Activated CD8-positive, alpha-beta memory T cell treated with anti-CD3 and anti-CD28 coated beads, Interleukin-2, amount 50 U/mL, for 4 hours (primary cell): ENCODE measurements at places on chromosomes 3 and 15.

DNA sequence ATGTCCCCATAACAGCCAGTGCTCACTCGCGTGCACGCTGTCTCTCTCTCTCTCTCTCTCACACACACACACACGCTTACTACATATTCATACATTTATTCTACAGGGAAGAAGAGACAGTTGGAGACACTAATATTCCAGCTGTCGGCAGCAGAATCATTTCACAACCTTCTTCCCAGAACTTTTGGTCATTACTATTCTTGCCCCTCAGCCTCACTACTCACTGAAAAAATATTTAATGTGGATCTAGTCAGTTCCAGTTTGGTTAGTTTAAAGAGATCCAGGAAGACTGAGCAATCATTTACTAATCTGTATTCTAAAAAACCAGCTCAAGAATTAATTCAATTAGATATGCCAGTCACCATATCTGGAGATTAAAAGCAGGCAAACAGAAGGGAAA is 394.9 kb downstream of the PTPRG start:
- DNase-seq, result no peak

DNA sequence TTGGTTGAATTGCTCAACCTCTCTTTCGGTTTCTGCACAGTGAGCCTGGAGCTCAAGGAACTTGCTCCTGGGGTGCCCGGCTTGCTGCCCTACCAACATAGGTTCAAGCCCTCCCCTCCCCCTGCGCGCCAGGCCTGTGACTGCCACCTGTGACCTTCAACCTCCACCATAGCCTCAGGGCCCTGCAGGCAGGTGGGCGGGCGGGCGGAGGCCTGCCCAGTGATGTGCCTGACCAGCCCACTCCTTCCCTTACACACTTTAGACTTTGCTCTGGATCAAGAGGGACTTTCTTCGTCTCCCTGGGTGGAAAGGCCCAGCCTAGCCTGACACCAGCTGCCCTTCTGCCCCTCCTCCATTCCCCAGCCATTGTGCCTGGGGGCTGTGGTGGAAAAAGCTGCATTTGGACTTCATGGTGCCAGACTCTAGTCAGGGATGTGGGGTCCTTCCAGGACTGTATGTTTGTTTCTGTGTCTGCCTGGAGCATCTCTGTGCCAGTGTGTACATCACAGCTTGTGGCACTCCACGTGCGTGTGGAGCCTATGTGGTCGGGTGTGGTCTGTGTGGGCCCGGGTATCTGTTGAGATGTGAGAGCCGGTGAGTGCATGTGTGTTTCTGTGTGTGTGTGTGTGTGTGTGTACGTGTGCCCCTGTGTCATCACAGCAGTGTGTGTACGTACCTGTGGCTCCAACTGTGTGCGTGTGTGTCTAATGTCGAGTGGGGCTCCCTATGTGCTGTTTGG is 9.5 kb downstream of the PRKCD start:
- no peak for DNase-seq

DNA sequence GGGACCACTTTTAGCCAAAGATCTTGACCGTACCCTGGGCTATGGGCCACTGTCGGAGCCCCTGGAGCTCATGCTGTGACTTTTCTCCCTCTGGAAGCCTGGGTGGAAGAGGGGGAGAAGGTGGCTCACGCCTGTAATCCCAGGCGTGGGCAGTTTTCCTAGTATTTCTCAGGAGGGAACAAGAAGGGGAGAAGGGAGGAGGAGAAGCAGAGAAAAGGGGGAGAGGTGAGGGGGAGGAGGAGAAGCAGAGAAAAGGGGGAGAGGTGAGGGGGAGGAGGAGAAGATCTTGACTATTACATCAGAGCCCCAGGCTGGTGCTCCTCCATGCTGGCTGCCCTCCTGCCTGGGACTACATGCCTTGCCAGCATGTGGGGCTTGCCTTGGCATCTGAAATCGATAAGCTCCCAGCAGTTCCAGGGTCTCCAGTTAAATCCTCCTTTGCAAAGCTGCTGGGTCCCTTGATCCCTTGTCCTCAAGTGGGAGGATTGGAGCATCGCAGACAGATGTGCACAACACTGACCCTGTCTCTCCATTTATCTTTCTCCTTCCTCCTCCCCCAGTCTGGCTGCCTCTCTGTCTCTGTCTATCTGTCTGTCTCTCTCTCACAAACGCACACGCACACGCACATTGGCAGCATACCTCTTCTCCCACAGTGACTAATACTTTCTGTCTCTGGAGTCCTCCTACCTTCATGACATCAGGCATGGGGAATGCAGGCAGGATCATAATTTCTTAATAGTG is 41.6 kb downstream of the MRAS start:
- DNase-seq, result no peak

DNA sequence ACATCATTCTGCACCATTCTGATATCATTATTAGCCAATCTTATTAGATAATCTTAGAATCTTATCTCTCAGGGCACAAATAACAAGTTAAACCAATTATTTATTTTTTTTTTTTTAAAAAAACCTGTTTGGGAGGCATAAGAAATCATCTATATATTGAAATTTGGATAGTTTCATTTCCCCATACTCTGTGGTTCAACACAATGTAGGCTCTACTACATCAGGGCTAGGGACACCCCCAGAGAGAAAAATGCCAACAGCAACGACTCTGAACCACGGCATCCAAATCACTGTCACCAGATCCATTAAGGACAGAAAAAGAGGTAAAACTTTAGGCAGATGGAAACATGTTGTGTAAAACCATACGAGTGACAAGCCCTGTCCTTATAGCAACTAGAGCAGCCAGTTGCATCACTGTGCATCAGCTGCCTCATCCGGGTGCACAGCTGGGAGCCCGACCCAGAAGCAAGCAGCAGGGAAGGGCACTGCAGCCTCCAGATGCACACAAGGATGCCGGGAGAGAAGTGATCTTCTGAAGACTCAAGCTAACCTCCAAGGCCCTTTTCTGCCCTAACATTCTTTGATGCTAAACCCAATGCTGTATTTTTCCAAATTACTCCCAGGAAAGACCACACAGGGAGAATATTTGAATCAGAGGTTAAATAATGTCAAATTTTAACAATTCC is 381.1 kb downstream of the CTNNB1 start:
- DNase-seq, result no peak

GRCh38 chr15:96358001-96358801 is 27.7 kb downstream of the NR2F2 start:
- no peak for DNase-seq

DNA sequence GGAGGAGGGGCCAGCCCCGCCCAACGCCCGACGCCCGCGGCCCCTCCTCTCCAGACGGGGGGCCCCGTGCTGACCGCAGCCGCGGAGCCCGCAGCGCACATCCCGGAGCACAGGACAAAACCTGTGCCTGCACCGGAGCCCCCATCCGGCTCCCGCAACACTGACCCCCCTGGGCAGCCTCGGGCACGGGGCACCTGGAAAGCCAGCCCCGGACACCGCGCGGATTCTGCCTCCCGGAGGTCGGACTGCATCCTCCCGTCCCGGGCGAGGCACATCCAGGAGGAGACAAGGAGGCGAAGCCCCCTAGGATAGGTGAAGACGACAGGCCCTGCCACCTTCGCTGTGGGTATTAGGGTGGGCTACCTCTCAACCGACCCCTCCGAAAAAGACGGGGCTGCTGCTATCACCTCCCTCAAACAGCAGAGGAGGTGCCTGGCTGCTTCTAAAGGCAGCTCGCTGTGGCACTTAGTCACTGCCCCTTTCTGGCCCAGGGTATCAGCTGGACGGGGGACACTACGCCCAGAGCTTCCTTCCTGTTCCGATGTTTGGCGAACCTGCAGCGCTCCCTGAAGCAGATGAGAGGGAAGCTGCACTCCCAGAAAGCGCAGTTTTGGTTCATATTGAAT is 10.6 kb downstream of the XXYLT1 start:
- DNase-seq, result no peak

DNA sequence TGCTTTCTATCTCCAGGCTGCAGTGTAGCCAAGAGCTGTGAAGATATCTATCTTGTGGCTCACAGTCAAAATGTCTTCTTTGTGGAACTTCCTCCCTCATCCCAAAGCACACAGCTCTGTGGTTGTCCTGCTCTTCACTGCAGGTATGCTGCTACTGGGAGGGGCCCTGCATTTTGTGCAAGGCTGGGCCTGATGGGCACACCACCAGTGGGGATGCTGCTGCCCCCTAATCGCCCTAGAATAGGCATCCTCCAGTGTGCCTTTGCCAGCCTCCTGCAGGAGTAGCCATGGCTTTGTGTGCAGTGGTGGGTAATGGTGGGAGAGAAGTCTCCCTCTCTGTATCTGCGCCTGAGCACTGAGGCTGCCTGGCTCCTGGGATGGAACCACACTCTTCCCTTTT is 297.3 kb downstream of the DOCK3 start:
- no peak for DNase-seq

GRCh38 chr3:141125351-141125750 is 74.2 kb downstream of the SPSB4 start:
- no peak for DNase-seq

GRCh38 chr15:79402136-79402535 is 30.0 kb upstream of the MINAR1 start:
- DNase-seq, result no peak

DNA sequence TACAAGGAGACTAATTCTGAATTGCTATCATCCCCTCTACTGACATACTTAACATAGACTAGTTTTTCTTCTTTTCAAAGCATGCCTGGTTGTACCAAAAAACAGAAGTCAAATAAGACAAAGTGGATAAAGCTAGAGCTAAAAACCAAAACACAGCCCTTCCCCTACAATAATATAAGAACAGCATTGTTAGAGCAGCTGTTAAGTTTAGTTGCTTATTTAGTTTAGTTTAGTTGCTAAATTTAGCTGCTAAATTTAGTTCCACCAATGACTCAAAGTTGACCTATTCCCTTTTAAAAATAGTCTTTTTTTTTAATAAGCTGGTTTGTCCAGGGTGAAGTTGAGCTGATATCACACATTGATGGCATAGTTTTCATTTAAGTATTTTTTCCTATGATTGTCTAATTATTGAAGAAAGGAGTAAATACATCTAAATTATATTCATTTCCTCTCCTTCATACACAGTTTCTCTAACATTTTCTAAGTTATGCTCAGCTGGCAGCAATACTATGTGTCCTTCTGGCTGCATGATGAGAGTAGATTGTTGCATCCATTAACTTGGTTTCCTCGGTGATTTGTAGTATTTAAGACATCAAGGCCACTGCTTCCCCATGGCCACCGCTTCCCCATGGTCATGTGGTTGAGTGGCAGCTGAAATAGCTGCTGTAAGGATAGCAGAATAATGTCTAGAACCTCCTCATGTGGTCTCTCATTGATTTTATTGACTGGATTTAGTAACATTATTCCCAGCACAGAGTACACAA is 718.6 kb upstream of the NECTIN3 start:
- DNase-seq, result no peak

DNA sequence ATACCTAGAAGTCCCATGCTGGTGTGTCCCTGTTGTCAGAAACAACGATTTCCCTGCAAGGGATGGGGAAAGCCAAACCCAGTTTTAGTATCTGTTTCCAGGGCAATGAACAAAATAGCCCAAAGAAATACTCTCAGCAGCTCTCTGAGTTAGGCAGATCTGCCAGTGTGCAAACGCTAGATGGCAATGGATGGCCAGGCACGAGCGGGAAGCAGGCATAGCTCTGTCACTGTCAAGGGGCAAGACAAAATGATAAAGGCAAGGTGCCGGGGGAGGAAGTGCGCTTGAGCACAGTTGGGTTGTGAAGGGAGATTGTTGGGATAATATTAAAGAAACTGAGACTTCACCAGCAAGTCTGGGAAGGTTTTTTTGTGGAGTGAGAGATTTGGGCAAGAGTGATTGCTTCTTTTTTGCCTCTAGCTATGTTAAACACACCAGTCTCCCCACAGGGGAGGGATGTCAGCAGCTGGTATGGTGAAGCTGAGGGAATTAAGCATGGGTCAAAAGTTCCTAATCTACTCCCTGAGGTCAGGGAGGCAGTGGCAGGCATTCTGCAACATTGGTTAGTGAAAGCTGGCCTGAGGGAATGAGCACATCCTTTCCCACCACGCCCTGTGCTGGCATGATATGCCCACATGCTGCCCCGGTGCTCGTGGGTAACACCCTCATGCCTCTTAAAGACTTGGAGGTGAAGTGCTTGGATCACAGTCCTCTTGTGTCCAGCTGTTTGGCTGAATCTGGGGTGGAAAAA is 117.5 kb downstream of the PDCD6IP start:
- no peak for DNase-seq

DNA sequence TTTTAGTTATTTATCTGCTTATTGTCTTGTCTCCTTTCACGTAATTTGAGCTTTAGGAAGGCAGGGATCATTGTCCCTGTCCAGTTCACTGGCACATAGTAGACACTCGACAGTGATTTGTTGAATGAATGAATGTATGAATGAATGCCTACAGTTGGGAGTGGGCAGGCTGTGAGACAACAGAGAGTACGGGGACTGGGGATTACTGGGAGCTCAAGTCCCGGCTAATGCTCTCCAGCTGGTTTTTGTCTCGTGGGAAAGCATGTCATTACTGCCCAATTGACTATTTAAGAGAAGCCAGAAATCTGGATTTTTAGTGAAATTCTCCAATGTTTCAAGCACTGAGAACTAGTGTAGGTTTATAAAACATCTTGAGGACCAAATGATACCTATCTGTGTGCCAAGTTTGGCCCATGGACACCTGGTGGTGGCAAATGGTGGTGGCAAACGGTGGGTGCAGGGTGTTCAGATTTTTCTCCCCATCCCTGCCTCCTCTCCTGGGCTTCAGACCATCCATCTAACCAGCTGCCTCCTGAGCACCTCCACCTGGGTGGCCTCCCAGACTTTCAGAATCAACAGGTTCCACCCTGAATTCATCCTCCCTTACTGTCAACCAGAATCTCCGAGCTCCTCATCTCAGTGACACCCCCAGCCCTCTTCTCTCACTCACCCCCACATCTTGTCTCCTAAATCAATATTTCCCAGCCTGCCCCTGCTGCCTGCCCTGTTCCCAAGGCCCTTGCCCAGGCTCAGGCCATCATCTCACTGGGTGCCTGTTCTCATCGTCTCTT is 36.2 kb upstream of the TRH start:
- DNase-seq, result no peak

DNA sequence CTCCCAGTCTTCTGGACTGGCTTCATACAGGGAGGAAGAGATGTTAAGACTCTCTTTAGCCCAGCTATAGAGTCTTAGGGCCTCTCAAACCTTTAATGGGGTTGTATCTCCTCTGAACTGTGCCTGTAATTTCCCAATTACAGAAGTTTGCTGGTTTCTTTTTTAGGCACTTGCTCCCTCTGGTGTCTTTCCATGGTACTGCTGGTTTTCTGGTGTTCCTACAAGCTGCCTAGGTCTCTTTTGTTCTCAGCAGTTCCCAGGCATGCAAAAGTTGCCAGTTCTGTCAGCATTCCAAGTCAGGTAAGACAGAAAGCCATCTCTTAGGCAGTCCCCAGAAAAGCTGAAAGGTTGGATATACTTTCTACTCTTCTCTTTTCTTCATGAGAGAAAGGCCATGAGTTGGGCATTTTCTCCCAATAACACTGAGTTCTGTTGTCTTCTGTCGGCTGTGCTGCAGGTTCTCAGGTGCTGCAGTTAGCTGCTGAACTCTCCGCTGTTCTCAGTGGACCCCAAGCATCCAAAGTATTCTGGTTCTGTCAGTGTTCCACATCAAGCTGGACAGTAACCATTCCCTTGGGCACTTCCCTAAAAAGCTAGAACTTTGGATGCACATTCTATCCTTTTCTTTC is 54.4 kb upstream of the EHHADH start:
- DNase-seq, result peak; percentile 33

- DNase-seq, result no peak
Observed at GRCh38 chr15:80550219-80550907, 144.7 kb upstream of the ABHD17C start.

- DNase-seq, result no peak
Observed at GRCh38 chr15:90046911-90047392, 45.8 kb downstream of the ZNF710 start.

- DNase-seq, result no peak
Observed at GRCh38 chr3:157695586-157695985, 192.4 kb upstream of the VEPH1 start.
